ENCODE measurements at places on chromosomes 5 and 9.

- DNase-seq, result peak; percentile 85
These were observed 35.5 kb upstream of the B4GALT1 start for GRCh38 chr9:33202552-33203201.

DNA sequence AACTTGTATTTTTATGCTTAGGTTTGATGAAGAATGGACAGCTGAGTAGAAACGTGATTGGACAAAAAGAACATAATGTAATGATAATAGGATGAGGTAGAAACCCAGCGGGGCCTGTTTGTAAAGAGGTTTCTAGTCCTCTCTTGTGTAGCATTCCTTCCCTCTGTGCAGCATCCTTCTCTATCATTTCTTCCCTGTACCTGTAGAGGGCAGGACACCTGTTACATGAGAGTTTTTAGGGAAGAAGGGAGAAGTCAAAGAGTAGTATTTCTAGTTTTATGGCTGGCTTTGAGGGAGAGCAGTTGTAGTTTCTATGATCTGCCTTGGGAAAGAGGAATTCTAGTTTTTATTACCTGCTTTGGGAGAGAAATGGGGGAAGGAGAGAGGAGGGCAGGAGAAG, 162.1 kb upstream of the FST start:
- DNase-seq, result no peak

- no peak for DNase-seq
These were observed 8.8 kb upstream of the NEK6 start for GRCh38 chr9:124248960-124249359.

DNA sequence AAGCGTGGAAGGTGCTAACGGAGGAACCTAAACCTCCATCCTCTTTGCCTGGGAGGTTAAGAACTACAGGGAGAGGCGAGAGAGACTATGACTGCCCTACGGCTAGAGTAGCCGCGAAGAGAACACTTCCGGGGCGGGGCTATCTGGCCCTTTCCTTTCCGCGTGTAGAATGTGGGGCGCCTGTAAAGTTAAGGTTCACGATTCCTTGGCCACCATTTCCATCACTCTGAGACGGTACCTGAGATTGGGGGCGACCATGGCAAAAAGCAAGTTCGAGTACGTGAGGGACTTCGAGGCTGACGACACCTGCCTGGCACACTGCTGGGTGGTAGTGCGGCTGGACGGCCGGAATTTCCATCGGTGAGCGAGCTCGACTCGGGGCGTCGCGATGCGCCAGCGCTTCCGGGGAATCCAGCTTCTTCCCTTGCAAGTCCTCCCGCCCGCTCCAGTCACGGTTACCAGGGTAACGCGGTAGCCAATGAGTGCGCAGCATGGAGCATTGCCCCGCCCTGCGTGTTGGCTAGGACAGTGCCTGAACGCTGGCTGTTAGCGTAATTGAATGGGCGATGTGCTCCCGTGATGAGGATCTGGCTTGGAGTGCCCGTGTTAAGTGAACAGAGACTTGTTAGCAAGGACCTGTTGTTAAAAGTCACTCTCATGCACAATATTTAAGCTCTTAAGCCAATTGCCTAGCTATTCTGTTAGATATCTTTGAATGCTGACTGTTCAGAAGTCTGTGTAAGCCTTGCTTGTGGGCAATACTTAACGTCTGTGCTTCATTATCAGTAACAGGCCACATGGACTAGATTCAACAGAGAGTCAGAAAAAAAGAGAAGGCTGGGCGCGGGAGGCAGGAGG, at the start of gene THG1L:
THG1L (plus strand) TSS at position 149 of the 858 bp plus-strand sequence; CDS start at position 170, 21 bp downstream.
- peak; percentile 93 for DNase-seq

- no peak for DNase-seq
These were observed 306.6 kb downstream of the PLK2 start for GRCh38 chr5:58153255-58153654.

- no peak for DNase-seq
These were observed 54.7 kb upstream of the TSLP start for GRCh38 chr5:111016801-111017200.

DNA sequence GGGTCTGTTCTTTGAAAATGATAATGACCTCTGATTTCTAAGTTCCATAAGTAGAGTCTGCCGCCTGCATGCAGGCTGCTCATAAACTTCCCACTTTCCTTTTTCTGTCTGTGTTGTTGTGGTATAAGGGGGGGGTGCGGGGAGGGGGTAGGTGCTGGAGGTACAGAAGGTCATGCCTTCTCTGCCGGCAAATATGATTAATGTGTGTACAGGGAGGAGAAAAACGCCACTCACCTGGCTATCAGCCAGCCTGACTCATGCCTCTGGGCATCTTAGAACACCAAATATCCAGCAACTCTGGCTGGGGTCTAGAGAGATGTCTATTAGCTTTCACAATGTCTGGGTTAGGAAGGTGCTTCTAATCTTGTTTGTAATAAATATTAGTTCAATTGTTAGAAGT, 128.3 kb downstream of the EFNA5 start:
- DNase-seq, result peak; percentile 64

GRCh38 chr5:129652349-129653056, 95.4 kb upstream of the MINAR2 start:
- DNase-seq, result no peak

GRCh38 chr5:125584140-125584520, 837.7 kb upstream of the ZNF608 start:
- no peak for DNase-seq

- no peak for DNase-seq
These were observed 38.1 kb downstream of the RNF145 start for GRCh38 chr5:159171274-159171673.

DNA sequence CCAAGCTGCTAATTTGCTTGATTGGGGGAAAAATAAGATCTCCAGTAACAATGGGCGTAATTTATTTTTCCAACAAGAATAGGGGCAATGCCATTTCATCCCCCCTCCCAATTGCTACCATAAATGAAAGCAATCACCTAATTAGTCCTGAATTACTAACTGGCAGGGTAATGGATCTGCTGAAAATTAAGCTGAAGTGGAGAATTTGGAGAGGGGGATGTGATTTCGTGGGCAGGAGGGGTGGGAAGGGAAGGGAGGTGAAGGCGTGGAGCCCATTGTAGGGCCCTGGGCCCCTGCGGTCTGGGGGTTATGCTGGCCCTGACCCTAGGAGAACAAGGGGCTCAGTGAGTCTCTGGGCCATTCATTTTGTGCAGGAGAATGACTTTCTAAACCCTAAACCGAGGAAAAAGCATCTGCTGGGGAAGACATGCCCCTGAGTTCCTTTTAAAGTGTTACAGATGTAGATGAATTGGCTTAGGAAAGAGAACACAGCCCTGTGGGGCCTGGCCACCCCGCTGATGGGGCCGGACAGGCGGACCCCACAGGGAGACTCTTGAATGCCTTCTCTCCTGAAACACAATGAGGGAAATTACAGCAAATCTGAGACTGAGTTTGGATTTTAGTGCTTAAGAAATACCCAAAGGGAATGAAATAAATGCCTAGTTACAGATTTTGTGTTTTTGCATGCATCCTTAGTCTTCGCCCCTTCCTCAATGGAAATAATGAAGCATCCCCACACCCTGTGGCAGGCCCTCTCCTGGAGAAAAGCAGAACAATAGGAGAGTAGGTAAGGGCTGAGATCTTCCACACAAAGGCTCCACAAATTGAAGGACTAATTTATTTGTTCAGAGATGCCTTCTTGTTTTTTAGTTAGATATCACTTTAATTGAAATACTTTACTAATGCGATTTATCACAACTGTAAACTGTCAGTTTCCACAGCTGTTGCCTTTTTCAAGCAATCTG, 143.2 kb downstream of the PSAT1 start:
- DNase-seq, result no peak

- DNase-seq, result no peak
These were observed 84.3 kb upstream of the GRHPR start for GRCh38 chr9:37338218-37338617.
